Activated naive CD4-positive, alpha-beta T cell treated with anti-CD3 and anti-CD28 coated beads, Interleukin-2, amount 10 ng/mL, durations not matched to agents 7 days and 5 days (primary cell): ENCODE measurements at places on chromosomes 2 and 18.

DNA sequence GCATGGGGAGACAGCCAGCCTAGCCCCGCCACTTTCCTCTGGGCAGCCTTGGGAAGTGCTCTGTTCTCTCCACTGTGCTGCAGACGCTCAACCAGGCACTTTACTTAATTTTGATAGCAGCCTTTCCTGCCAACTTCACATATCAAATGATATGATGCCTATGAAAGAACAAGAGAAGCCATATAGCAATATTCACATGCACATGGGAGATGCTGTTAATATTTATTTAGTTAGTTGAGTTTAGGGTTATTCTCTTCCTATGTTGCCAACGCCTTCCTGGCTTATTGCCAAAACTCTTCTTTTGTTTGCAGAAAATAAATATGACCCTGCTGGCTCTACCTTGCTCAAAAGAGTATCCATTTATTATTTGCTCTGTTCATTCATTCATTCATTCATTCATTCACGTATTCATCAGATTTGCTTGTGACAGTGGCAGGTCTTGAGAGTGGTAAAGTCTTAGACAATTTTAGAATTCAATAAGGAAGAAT lies 99.3 kb downstream of the GATA6 start:
- DNase-seq: no peak

DNA sequence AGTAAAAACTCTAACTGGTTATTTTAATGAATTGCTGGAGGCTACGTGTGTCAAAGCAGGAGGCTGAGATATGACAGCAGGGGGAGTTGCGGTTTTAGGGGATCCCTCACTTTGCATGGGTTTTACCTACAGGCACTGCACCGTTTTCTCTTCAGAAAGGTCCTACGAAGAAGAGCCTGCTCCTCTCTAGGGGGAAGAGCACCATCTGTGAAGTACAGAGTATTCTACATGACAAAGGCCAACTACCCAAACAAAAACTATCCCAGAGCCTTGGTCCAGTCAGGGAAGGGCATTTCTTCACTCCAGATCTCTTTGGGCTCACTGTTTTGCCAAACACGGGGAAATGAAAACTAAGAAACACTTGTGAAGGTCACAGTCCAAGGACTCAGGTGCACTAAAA lies 696.7 kb upstream of the SOX11 start:
- DNase-seq: no peak

DNA sequence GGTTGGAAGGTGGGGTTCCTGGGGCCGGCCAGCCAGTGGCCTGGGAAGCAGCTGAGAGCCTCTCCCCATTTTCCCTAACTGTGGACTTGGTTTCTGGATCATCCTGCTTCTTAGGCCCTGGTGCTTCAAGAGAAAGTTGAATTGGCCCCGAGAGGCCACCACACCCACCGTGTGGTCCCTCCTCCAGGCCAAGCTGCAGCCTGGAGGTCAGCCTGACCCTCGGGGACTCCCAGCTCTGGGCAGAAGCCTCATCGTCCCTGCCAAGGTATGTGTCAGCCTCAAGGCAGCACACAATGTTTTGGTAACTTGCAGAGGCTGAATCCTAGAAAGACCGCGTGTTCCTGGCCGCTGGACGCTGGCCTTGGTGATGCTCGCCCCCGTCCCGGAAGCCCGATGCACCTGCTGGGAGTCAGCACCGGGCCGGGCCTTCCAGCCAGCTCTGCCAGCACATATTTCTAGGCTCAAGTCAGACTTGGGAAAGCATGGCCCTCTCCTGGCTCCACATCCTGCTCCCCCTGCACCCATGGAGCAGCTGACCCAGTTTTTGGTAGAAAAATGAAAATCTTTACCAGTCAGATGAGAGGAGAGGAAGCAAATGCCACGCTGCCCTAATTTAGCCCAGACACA lies 72.6 kb downstream of the ACTR2 start:
- DNase-seq: no peak

DNA sequence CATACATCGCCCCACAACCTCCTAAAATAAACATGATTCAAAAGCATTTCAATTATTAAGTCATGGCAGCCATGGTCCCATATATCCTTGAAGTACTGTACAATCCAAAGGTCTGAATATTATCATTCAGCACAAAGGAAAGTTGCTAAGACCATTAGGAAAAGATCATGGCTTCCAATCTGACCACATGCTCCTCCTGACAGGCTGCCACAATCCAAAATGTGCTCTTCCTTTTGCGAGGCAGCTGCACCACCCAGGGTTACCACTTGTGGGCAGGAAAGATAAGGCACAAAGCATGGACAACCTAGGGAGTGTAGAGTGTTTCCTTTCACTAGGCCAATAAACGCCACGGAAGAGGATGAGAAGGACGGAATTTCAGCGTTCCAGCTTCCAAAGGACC lies 5.4 kb downstream of the BOLA3 start:
- DNase-seq: no peak

GRCh38 chr18:52682260-52682659 lies 342.3 kb downstream of the DCC start:
- no peak for DNase-seq

DNA sequence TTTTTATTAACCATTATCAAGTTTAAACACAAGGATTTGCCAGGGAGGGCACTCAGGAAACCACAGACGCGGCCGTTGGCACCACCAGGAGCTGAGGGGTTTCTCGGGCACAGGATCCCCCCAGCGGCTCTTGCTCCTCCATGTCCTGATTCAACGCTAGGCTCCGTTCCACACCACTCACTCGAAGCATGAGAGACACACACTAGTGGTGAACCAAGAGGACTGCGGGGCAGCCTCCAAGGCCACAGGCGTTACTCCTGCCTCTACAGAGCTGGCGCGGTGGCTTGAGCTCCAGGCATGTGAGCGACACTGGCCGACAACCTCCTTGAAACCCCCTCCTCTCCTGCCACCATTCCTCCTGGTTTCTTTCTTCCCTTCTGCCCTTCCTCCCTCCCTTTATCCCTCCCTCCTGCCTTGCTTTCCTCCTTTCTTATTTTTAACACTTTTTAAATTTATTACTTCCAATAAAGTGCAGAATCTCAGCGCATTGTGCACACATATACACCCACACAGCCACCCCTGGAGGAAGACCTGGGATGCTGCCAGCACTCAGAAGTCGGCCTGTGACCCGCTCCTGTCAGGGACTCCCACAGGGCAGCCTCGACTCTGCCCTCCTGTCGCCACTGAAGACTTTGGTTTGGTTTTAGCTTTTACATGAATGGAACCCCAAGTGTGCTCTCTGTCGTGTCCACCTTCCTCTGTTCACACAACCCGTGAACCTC lies 21.7 kb downstream of the COX7A2L start:
- no peak for DNase-seq

GRCh38 chr2:62199392-62200125 lies 3.6 kb downstream of the B3GNT2 start:
- no peak for DNase-seq

DNA sequence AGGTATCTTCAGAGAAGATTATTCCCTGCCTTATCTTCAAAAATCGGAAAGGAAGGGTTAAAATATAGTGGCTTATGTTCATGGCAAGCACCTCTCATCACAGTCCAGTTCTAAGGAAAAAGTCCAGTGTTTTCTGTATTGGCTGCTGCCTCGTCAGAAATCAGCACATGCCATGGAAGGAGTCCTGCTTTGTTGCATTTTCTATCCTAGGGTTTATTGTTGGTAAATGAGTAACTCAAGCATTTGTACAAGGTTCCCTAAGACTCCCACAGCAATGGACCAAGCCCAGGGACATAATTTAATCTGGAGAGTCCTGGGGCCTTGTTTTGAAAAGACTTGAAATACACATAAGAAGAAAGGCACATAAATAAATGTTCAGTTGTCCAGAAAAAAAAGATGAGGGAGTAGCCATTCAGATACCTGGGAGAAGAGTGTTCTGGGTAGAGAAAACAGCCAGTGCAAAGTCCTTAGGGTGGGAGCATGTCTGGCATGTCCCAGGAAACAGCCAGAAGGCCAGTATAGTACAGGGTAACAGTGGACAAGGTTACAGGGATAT lies 26.4 kb downstream of the NBEAL1 start:
- DNase-seq: no peak

DNA sequence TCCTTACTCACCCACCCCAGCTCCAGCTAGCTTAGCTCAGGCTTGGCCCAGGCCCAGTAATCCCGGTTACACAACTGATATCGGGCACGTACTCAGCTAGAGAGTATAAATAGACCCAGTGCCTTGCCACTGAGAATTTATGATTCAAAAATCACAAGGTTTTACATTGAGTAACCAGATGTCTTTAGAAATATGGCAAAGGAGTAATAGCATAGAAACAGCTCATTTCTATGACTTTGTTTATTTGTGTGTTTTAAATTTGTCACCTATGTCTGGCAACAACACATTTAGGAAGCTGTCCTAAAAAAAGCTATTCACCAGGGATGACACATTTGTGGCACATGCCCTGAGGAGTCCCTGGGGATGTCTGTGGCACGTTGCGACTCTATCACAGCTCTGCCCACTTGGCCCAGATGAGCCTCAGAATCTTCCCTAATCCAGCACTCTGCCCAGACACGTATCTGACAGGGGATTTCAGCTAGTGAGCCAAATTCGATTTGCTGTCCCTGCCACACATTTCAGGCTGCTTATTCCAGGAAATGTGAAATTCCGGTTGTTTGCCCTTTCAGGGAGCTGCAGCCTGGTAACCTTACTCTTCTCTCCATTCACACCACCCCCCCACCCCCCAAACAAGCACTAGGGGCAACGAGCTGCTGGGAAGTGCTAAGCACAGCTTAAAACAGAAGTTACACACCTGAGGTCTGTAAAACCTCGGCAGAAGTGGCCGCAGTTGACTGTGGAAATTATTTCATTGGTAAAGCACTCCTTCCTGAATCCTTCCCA lies 85.4 kb upstream of the ZCCHC2 start:
- no peak for DNase-seq

DNA sequence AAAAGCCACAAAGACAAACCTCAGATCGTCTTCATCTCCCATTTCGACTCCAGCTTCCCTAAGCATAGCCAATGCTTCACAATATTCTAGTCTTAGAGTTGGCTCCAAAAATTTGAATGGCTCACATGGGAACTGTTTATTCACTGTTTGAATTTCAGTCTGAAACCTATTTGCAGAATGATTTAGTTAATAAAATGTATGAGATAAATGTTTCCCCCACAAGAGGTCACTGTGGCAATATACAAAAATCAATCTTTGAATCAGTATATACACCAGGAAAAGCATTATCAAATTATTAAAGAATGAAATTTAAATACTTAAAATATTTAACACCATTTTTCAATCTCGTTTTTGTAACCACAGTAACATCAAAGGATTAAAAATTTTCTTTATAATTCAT lies 40.0 kb upstream of the MCM6 start:
- DNase-seq: no peak
